ENCODE measurements at places on chromosomes 7 and 10. TPM values are rescaled to one million over a fixed set of nuclear protein-coding genes. Genes with fewer than 3 reads are reported as not detected.

DNA sequence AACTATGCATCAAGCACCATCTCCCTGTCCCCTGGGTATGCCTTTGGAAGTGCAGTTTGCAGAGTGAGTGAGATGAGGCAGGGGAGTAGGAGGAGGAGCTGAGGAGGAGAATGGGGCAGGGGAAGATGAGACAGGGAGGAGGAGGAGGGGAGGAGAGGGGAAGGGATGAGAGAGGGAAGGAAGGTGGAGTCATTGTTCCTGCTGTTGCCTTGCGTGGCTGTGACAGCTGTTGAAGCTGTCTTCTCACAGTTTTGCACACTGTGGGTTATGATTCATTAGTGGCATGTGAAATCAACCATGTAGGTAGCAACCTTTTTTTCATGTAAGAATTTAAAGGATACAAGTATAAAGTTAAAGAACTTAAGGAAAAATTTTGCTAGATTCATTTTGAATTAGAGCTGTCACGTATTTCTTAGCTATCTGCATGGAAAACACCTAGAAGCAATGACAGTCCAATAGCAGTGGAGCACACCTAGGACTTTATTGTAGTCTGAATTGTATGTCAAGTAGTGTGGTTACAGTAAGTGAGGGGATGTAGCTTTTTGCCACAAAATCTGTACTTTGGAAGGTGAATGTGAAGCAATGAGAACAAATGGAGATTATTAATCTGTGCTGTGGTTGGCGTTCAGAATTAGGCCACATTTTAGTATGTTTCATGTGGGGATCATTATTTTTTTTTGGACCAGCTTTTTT, 21.7 kb downstream of the CCM2 start:
- no peak for DNase-seq

DNA sequence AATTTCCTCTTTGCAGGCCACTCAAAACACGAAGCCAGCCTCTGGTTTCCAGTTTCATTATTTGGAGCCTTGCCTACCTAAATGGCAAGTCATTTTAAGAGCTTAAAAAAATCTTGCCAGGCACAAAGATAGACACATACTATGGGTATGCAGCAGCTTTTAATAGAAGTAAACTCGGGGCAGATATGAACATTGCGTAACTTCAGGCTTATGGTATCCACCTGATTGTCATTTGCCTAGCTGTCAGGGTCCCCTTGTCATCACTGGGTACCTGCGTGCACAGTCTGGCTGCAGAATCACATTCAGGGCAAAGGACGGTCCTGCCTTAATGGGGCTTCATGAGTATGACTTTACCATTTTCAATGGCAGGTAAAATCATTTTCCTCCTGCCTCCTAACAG, 466.1 kb upstream of the NRP1 start:
- no peak for DNase-seq

- peak; percentile 85 for DNase-seq
Observed at GRCh38 chr10:80429521-80429973, 21.2 kb downstream of the PRXL2A start.

DNA sequence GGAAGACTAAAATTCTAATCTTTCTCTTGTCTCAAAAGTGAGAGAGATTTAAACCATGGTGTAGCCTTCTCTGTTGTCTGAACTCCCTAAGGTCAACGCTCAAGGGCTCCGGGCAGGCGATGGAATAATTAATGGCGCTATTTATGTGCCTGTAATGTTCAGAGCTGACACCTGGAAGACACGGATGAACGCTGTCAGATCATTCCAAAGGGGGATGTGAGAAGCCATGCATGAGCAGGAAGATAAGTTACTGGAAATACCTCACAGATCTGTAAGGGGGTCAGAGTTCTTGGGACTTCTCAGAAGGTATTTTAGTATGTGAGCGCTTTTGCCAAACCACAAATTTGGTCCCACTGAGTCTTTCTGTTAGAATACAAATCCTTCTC, 73.3 kb upstream of the MTPN start:
- DNase-seq = no peak

- no peak for DNase-seq
Observed at GRCh38 chr10:116690356-116691322, 51.7 kb downstream of the HSPA12A start.

Gene LIPK
- not detected for polyA plus RNA-seq

Gene COL13A1
- 68.5 TPM for polyA plus RNA-seq

Gene EPO
- 0.20 TPM for polyA plus RNA-seq
